Stimulated activated CD8-positive, alpha-beta memory T cell treated with anti-CD3 and anti-CD28 coated beads, Interleukin-2, amount 100 ng/mL, for 1 hour (primary cell): ENCODE measurements at places on chromosomes 1 and 21.

DNA sequence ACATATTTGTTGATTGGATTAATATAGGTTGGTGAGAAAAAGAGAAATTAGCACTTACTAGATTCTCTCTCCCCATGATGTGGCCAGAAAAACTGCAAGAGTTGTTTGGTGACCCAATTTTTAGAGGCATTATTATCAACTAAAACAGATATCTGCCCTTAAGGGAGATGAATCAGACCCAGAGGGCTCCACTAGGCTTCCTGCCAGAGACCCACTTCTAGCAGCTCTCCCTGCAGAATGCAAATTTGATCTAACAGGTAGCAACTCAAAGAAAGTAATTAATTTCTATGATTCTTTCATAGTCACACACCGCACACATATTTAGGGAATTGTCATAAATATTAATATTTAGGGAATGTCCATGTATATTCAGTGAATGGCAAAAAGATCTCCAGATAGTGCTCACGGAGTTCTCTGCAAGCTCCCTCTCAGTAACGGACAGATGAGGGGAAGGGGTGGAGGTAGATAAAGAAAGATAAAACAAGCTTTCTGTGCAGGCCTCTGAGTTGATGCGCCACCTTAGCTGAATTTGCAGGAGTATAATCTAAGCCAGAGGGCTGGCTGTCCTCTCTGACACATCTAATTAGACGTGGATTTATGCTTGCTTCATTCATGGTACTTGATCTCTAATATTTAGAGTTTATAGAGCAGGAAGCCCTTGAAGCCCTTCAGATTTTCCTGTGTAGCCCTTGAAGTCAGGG lies 84.1 kb upstream of the CCDC190 start:
- no peak for DNase-seq

- no peak for DNase-seq
Observed at GRCh38 chr1:105005594-105006195, 1256.0 kb downstream of the AMY1C start.

DNA sequence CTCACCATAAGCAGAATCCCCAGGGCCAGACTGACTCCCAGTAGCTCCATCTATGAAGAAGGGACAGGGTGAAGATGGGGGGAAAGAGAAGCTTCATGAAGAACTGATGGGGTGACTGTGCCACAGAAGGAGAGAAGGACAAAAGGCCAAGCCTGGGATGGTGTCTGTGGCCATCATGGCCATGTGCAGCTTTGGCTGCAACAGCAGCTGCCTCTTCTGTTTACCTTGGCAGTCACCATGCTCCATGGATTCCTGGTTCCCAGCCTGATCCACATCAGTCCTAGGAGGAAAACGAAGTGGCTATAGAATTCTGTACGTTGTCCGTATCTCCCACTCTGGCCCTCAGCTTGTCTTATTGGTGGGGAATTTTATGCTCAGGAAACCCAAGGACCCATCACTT lies 12.0 kb downstream of the SEMA6C start:
- DNase-seq: no peak

DNA sequence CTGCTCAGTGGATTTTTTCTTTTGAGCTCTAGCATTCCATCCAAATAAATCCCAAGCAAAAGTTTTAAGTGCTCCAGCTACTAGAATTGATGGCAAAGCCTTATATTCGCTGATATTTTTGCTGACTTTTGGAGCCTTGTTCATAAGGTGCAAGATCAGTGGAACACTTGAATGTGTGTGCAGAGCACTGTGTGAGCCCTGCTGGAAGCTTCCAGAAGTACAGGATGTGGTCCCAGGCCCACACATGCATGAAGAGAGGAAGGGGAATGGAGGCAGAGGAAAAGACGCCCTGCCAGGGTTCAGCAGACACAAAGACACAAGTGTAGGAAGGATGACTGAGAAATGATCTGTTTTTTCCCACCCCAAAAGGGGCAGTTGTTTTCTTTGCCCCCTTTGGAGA lies 169.4 kb downstream of the KCNJ6 start:
- no peak for DNase-seq

- no peak for DNase-seq
Observed at GRCh38 chr1:219927956-219928790, at the start of gene SLC30A10. Gene SLC30A10, minus strand, starts transcription at chr1:219928557. Its CDS starts 117 bp downstream, at chr1:219928440.

- DNase-seq: no peak
Observed at GRCh38 chr1:195733826-195734225, 874.4 kb downstream of the KCNT2 start.

- DNase-seq: no peak
Observed at GRCh38 chr1:45895406-45895805, 92.0 kb downstream of the MAST2 start.

- DNase-seq: no peak
Observed at GRCh38 chr1:212353181-212353580, 61.5 kb downstream of the PACC1 start.

DNA sequence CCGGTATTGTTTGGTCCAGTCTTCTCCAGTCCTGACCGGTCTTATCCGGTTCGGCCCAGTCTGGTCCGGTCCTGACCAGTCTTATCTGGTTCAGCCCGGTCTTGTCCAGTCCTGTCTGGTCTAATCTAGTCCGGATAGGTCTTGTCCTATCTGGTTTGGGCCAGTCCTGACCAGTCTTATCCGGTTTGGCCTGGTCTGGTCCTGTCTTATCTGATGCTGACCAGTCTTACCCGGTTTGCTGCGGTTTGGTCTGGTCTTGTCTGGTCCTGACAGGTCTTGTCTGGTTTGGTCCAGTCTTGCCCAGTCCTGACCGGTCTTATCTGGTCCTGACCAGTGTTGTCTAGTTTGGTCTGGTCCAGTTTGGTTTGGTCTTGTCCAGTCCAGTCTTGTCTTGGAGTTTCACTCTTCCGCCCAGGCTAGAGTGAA lies 30.1 kb downstream of the DHX9 start:
- no peak for DNase-seq

DNA sequence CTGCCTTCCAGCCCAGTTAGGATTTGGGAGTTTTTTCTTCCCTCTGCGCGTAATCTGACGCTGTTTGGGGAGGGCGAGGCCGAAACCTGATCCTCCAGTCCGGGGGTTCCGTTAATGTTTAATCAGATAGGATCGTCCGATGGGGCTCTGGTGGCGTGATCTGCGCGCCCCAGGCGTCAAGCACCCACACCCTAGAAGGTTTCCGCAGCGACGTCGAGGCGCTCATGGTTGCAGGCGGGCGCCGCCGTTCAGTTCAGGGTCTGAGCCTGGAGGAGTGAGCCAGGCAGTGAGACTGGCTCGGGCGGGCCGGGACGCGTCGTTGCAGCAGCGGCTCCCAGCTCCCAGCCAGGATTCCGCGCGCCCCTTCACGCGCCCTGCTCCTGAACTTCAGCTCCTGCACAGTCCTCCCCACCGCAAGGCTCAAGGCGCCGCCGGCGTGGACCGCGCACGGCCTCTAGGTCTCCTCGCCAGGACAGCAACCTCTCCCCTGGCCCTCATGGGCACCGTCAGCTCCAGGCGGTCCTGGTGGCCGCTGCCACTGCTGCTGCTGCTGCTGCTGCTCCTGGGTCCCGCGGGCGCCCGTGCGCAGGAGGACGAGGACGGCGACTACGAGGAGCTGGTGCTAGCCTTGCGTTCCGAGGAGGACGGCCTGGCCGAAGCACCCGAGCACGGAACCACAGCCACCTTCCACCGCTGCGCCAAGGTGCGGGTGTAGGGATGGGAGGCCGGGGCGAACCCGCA lies at the start of gene PCSK9:
Gene PCSK9 (plus strand): TSS at position 207 of the 741 bp plus-strand sequence. CDS start 290 bp downstream, at position 497.
- no peak for DNase-seq

- no peak for DNase-seq
Observed at GRCh38 chr1:240936911-240937668, 325.1 kb upstream of the GREM2 start.

DNA sequence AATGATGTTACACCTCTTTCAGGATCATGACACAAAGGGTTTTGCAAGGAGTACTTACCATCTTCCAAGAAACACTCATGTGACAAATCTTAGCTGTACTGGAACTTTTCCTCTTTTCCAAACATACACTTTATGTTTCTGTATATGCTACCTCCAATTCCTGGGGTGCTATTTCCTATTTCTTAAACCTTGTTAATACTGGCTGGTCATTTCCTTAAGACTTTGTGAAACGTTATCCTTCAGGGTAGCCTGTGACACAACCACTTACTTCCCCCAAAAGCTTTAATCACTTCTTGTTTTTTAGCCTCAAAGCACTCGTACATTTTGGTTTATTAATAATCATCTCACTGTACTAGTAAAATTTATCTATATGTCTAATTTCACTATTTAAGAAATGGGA lies 39.4 kb downstream of the OR10Z1 start:
- no peak for DNase-seq

- DNase-seq: peak; percentile 74
Observed at GRCh38 chr1:36155408-36156328, at the start of gene MAP7D1. Gene MAP7D1, plus strand, starts transcription at chr1:36156160. Its CDS starts 258 bp downstream, at chr1:36156418.

- DNase-seq: no peak
Observed at GRCh38 chr1:119002028-119002686, 14.0 kb upstream of the TBX15 start.

DNA sequence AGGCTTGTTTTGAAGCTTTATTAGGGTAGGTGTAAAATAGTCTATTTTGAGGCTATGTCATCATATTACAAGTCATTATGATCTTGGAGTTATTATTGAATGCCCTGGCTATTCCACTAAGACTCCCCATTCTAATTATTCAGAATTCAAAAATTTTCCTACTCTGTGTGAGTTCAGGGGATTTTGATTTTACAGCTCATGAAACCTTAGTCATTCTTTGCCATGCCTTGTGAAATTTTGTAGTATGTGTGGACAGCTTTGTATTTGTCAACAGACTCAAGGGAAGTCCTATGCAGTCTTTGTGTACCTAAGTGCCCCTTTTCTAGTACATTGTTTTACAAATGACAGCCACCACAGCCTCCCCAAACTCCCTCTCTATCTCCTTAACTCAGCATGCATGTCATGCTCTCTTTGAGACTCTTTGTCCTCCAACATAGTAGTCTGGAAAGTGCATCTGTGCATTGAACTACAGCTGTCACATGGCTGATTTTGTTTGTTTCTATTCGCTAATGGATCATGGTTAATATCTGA lies 28.0 kb downstream of the CD1D start:
- DNase-seq: no peak

DNA sequence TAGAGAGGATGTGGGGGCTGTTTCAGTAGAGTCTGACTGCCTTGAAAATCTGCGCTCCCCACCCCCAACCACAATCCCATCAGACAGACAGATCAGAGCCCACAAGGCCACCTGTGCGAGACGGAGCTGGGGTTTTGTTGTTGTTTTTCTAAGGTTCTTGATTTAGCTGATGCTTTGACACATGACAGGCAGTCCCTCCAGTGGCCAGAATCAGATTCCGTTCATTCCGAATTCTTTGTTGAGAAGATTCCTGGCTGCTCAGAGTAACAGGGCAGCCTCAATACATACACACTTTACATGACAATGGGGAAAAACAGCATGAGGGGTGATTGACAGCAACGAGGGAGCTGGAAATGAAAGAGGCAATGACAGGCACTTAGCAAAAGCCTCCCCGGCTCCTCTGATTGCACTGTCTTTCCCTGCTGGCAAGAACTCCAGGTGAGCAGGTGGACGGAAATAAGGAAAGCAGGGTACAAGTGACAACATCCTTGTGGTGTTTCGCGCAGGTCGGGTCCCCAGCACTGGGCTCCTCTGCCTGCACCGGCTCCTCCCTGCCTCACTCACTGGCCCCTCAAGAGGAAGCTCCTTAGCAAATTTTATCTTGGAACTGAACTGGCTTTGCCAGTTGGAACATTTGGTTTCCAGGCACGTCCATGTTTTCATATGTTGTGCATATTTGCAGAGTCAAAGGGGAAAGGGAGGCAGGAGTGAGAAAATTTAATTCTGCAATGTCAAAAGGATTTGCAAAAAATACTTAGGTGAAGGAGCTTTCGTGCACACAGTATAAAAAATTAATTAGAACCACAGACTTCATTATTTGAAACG lies 148.7 kb downstream of the PGBD5 start:
- no peak for DNase-seq

DNA sequence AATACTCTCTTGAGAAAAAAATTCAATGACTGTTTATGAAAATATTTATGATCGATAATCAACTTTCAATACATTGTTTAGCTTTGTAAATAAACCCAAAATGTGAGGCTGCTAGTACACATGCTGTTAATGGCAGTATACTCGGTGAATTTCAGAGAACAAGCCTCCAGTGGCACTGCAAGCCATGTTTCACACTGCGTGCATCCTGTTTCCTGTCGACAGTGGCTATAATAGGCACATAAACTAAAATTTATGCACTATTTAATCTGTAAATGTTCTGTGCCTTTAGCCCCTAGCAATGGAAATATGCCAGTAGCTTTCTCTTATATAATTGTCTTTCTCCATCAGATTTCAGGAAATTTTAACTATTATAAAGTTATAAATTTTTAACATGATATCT lies 26.3 kb upstream of the RGS18 start:
- no peak for DNase-seq

DNA sequence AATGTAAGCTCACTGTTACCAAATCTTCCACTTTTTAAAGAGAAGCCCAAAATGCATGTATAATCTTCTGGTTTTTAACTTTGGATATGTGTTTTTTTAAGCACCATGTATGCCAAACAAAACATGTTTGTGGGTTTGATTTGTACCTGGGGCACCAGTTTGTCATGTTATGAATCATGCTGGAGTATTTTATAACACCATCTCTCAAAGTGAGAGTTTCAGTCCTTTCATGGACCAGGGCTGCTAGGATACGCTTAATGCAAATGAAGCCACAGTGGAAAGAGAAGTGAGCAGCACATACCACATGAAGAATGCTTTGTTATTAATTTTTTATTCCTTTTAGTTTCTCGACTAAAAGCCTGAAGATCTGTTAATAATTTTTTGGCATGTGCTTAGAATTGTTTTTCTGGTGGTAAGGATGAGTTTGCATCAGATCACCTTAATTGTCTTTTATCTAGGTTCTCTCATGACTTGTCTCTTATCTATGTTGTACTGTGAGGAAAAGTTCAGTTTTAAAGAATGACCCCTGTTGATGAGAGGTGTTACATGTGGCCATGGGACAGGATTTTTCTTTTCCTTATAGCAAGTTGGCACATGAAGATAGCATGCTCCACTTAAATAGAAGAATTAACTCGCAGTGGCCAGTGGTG lies 2.0 kb upstream of the RABGAP1L start:
- DNase-seq: no peak

- DNase-seq: no peak
Observed at GRCh38 chr21:44991538-44992483, 52.0 kb downstream of the SLX9 start.

GRCh38 chr1:53658489-53659230 lies 80.3 kb downstream of the GLIS1 start:
- DNase-seq: no peak

DNA sequence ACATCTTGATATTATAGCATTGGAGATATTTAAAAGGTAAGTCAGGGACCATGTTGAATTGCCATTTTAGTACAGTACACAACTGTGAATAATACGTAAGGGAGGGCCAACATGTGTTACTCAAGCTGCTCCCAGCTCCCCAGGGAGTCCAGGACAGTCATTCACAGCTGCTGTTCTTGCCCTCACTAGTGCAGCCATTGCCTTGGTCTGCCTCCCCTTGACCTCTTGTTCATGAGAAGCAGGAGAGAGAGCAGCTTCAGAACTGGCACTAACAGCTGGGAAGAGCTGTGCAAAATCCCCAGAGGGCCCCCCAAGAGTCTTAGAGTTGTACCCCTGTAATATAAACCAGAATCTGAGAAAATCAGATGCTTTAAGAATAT lies 16.4 kb downstream of the TCEANC2 start:
- DNase-seq: no peak
